ENCODE measurements at places on chromosomes 2 and 18.

DNA sequence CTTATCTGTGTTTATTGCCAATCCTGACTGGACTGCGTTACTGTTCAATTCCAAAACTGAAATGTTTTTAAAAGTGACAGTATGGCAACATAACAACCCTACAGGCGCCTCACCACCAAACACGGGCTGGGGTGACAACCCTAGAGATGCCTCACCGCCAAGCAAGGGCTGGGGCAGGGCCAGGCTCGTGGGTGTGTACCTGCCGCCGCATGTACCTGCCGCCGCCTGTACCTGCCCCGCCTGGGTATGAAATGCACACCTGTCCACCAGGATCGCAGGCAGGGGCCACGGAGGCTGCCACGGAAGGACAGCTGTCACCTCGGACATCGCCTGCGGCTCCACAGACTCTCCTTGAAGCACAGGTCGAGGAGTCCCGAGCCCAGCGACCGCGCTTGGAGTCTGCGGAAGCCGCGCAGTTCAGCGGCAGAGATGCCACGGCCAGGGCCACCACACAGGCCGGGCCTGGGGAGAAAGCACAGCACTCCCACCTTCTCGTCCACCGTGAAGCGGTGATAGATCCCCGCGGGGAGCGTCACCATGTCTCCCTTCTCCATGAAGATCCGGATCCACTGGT lies 18.9 kb downstream of the ADI1 start:
- DNase-seq: no peak

DNA sequence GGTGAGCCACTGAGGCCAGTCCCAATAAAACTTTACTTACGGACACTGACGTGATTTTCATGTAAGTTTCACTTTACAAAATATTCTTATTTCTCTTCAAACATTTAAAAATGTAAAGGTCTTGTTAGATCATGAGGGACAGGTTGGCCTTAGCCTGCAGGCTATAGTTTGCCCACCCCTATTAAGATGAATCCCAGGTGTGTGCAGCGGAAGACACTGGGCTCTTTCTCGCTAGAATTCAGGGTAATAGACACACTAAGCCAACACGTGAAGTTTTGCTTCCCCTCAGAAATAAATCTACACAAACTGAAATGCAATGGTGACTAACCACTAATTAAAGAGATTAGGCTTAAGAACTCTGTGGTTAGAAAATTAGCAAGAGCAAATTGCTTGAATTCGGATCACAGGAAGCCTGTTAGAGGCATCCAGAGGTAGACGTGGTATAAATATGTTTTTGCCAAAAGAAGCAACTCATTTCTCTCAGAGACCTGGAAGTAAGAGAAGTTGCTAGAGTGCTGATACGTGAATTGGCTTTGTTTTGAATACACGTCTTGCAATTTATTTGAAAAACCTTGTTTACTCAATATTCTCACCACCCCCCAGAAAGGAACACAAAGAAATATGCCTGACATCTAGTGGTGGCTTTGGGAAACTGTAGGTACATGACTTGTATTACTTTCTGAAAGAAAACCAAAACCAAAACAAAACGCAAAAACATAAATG lies 151.6 kb downstream of the DTNB start:
- DNase-seq: peak; percentile 86

DNA sequence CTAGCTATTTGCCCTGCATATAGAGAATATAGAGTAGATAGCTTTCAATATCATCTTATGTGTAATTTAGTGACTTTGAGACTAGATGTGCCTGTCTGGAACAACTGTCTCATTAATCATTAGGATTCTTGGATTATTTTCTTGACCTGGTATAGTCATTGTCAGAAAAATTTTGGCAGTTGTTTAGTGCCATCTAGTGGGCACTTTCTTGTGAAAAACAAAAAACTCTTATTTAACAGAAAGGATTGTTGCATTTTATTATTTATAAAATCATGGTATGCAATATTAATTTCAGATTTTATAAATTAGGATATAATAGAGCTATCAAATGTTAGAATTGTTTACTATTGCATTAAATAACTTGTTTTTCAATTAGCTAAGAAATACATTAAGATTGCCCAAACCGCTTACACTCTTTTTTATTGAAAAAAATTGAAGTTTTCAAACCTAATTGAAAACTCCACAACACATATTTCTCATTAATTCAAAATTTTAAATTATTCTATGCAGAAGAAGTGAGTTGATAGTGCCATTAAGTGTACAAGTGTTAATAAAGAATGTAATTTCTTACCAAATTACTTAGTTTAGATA lies 80.3 kb downstream of the DYNAP start:
- no peak for DNase-seq

DNA sequence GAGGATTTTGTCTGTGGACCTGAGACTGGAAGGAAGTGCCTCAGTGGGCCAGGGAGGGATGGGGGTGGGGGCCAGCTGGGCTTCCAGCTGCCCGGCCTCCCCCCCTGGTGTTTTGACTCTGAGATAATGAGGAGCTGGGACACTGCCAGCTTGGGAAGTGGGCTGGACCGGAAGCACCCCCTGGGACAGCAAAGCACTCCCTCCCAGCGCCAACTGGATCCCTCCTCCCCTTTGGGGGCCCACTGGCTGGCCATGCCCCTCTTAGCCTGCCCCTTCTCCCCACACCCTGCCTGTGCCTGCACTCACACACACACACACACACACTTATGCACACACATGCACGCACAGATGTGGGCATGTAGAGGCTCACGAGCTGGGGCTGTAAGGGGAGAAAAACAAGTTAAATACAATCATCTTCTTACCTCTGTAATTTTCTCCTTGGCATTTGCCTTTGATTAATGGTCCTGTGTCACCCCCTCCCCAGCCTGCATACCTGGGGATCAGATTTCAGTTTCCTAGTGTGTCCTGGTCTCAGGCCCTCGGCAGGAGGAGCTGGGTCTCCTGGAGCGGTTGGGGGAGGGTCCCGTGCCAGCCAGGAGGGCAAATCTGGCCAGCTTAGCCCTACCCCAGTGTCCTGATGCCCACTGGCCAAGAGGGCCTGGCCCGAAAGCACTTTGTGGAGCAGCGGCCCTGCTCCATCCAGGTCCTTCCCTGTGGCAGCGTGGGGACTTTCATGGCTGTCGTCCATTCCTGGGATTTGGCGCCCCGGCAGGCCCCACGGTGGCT lies 3.6 kb downstream of the ITM2C start:
- no peak for DNase-seq

DNA sequence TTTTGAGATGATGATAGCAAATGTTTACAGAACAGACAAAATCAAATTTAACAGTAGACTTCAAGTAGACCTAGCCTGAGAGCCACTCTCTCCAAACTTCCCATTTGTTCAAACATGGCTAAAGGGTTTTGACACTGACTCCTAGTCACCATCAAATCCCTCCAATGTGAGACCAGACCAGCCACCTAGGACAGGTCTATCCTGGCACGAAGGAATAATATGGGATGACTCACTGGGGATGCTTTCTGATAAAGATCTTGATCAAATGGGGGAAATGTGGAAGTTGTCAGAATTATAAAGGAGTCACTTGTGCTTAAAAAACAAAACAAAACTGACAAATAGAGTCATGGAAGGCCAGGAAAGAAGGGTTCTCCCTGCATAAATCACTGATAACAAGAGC lies 95.7 kb downstream of the EDAR start:
- DNase-seq: no peak

GRCh38 chr2:239546541-239546940 lies 145.7 kb upstream of the HDAC4 start:
- DNase-seq: no peak

DNA sequence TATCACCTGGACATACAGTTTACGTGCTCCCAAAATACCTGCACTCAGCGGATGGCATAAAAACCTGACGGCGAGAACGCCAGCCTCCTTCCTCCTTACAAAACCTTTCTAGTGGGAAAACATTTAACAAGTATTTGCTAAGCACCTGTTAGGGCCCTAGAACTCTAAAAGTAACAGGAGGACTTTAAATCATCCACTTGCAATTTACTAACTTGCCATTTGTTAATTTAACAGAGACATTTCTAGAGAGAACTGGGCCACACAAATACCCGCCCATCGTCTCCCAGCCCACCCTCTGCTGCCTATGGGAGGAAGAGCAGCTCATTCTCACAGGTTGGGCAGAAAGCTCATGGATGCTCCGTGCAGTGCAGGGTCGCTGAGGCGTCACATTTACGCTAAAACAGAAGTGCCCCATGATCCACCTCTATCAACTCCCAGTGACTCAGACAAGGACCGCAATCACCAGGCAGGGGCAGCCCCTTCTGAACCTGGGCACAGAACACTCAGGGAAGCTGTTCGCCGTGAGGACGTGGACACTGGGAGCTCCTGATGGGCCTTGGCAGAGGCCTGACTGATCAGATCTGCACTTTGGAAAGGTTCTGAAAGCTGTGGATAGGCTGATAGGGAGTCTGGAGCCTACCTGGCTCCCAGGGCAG lies 106.9 kb downstream of the HDAC4 start:
- peak; percentile 36 for DNase-seq

- no peak for DNase-seq
Measured at GRCh38 chr2:776038-776437, 98.8 kb upstream of the TMEM18 start.

DNA sequence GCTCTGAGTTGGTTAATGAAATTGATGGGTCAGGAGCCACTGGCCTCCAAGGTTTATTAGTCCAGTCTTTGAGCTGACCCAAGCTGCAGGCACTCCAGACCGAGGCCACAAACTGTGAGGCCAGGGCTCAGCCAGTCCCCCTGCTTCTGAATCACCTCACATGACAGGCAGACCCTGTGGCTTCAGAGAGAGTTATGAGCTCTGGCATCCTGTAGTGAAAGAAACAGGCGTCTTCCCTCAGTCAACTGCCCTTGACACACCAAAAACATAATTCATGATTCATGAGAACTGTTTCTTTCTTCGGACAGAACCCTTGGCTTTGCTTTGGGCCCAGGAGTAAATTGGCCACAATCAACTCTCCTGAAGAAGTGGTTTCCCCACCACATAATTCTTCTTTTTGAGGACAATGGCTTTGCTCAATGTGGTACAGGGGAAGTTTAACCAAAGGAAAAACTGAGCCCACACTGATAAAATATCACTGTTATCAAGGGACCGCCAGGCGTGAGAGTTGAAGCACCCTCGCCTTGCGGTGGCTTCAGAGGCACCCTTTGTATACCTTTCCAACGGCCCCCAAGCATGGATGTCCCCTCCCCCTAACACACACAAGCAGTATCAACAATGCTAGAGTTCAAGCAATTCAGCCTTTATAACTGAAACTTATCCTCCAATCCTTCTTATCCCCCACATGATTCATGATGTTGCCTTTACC lies 226.9 kb downstream of the CYRIA start:
- DNase-seq: no peak

GRCh38 chr2:12296915-12297314 lies 419.8 kb upstream of the TRIB2 start:
- no peak for DNase-seq

- no peak for DNase-seq
Measured at GRCh38 chr2:224180810-224181209, 141.7 kb upstream of the SERPINE2 start.

- DNase-seq: no peak
Measured at GRCh38 chr2:181738074-181738473, 57.8 kb upstream of the NEUROD1 start.

Measured in T-helper 1 cell (primary cell).